Thoracic aorta (tissue), 2 donors: ENCODE measurements at places on chromosomes 2 and 18. TPM values are rescaled to one million over a fixed set of nuclear protein-coding genes. Genes with fewer than 3 reads are reported as not detected.

- no peak for DNase-seq
Observed at GRCh38 chr18:5414546-5414945, 119.0 kb upstream of the ZBTB14 start.

- DNase-seq = no peak
Observed at GRCh38 chr2:64541547-64541946, 17.4 kb downstream of the AFTPH start.

GRCh38 chr18:79600596-79600995 lies 79.0 kb upstream of the CTDP1 start:
- DNase-seq = no peak

- DNase-seq = no peak
Observed at GRCh38 chr2:235793163-235793752, 299.4 kb downstream of the AGAP1 start.

DNA sequence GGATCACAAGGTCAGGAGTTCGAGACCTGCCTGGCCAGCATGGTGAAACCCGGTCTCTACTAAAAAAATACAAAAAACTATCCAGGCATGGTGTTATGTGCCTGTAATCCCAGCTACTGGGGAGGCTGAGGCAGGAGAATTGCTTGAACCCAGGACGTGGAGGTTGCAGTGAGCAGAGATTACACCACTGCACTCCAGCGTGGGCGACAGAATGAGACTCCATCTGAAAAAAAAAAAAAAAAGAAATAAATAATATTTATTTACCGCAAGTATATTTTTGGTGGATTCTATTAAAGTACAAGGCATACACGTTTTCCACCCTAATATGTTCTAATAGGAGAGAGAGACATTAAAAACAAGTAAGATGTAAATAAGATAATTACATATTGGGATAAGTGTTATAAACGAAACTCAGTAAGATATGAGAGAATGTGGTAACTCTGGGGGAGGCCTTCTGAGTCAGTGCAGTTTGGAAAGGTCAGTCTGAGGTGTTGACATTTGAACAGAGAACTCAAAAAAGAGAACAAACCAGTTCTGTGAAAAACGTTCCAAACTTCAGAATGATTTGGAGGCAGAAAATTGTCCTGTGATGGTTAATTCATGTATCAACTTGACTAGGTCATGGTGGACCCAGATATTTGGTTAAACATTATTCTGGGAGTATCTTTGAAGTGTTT lies 8.8 kb upstream of the POLI start:
- no peak for DNase-seq

SPATA3 gene
- total RNA-seq = not detected

GRCh38 chr2:21372654-21373053 lies 248.9 kb downstream of the TDRD15 start:
- DNase-seq = no peak

- no peak for DNase-seq
Observed at GRCh38 chr2:88210132-88211002, 40.2 kb downstream of the THNSL2 start.

DNA sequence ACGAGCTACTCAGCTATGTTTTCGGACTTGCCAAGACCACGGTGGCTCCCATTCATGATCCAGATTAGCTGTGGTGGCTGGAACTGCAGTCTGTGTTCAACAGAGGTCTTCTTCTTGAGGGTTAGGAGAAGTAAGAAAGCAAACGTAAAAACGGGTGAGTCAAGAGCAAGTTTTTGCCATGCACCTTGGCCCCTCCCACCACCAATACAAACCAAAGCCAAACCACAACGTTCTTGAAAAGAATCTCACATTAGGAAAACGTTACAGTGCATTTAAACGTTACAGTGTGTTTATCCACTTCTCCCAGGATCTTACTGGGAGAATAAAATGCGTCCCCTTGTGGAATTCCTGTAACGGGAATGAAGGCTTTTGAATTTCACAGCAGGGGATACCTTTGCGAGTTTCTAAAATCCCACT lies 725 bp downstream of the FBXO48 start:
- DNase-seq = no peak

SCG2 gene
- total RNA-seq = 0.56 TPM
